ENCODE measurements at places on chromosomes 1 and 21.

- no peak for DNase-seq
These were observed 90.7 kb downstream of the ST6GALNAC5 start for GRCh38 chr1:76957961-76958360.

DNA sequence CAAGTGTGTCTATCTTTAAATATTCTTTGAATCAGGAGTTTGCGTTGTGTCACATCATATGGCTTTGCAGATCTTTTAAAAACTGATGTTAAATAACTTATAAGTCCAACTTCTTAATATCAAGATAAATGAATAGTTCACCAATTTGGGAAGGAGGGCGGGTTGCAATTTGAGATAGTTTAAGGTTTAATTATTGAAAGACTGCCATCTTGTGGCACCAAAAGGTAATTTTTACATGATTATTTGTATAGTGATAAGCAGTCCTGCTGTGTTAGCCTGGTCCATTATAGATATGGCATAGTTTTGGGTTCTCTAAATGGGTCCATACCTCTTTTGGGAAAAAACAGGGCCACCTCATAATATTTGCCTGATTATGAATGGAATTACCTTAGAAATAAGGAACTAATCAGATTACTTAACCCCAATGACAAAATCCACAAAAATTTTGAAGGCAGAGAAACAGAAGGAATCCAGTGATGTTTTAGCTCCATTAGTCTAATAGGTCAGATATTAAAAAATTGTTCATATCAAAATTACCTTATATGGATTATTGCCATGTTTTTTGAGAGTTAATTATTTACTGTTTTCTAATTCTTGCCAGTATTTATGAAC, 64.3 kb downstream of the PRKAA2 start:
- DNase-seq = no peak

DNA sequence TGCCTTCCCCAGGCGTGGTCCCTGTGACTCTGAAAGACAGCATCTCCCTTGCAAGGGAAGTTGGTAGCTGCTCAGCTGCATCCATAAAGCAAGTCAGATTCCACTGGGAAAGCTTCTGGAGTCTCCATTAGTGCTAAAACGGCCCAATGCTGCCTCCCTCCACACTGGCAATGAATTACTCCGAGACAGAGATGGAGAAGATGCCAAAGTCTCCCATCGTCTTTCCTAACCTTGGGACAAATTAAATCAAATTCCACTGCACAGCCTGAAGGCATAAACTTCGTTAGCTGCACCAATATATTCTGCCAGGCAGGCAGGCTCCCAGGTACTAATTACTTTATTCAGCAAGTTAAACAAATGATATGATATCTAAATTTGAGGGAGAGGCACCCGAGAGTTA, 106.3 kb upstream of the GJB5 start:
- DNase-seq = no peak

DNA sequence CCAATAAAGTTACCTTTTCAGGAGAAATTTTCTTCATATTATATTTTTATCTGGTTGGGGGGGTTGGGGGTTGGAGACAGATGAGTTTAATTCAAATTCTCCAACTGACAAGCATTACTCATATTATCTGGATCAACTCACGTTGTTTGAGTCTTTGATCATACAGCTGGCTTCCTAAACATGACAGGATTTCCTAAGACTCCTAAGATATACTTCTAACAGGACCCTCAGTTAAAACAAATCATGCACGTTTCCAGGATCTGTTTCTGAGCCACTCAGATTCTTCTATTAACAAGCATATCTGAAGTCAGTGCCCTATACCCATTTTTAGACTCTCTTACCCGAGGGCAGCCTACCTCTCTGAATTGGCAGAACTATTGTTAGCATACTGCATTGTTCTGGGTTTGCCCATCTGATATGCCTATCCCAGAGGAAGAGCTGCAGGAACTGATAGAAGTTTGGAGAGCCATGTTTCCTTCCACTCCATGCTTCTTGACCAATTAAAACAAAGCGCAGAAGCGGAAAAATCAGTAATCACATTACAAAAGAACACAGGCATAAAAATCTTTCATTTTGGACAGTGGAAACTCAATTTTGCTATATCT, 653.9 kb downstream of the LTN1 start:
- DNase-seq = no peak

GRCh38 chr1:40808909-40809308, 25.3 kb downstream of the KCNQ4 start:
- DNase-seq = no peak

DNA sequence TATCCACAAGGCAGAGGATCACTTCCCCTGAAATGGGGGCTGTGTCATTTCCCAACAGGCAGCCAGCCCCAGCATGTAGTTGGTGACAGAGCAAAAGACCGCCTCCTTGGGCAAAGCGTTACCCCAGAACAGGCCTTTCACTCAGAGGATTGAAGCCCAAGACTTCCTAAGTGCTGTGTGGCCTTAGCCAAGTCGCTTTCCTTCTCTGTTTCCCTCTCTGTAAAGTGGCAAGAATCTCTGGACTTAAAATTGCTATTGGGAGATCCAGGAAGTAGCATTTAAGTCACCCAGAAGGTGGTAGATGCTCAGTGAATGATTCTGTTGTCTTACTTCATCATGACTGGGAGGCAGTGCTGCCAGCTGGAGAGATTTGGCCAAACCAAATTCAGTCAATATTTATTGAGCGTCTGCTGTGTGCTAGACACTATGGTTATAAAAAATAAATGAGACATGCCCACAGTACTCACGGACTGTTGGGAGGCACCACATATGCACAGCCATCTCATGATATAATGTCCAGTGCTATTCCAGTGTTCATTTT, 35.3 kb downstream of the NIPAL3 start:
- no peak for DNase-seq

DNA sequence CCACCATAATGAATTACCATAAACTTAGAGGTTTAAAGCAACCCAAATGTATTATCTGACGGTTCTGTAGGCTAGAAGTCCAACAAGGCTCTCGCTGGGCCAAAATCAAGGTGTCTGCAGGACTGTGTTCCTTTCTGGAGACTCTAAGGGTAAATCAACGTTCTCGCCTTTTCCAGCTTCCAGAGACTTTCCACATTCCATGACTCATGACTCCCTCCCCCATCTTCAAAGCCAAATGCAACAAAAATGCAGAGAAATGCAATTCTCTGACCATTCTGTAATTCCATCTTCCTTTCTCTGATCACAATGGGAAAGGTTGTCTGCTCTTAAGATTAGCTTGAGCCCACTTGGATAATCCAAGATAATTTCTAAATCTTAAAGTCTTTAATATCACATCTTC, 287.1 kb downstream of the LTN1 start:
- DNase-seq = no peak

GRCh38 chr1:224124220-224124619, 10.3 kb downstream of the FBXO28 start:
- no peak for DNase-seq

- no peak for DNase-seq
These were observed 11.9 kb downstream of the LRRC3 start for GRCh38 chr21:44466996-44467858.

DNA sequence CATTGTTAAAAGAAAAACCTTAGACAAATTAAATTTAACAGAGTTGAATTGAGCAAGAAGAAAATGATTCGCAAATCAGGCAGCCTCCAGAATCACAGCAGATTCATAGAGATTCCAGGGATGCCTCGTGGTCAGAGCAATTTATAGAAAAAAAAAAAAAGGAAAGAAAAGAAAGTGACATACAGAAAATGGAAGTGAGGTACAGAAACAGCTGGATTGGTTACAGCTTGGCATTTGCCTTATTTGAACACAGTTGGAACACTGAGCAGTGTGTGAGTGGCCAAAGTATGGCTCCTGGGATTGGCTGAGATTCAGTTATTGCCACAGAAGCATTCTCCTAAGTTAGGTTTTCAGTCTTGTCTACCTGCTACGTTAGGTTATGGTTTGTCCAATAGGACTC, 9.1 kb upstream of the C21orf91 start:
- DNase-seq = no peak

DNA sequence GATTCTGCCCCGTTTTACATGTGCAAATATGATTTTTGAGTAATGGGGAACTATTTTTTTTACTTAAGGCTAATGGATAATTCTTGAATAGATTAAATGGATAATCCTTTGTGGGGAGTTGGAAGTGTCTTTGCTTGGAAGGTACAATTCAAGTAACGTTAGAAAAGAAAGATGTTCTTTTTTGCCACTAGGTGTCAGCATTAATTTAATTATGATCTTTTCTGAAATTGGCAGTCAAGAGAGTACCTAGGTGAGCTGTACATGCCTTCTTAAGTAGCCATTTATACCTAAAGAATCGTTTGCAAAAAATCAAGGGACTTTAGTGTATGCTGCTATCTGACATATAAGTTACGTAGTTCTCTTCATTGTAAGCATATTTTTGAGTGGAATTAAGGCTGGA, 2.2 kb downstream of the FBXO28 start:
- no peak for DNase-seq

- no peak for DNase-seq
These were observed 33.6 kb downstream of the RNASEL start for GRCh38 chr1:182555493-182555892.

- DNase-seq = no peak
These were observed 108.8 kb downstream of the TNFSF18 start for GRCh38 chr1:172941945-172942344.

- DNase-seq = no peak
These were observed 37.0 kb upstream of the MPC2 start for GRCh38 chr1:167973832-167974231.

DNA sequence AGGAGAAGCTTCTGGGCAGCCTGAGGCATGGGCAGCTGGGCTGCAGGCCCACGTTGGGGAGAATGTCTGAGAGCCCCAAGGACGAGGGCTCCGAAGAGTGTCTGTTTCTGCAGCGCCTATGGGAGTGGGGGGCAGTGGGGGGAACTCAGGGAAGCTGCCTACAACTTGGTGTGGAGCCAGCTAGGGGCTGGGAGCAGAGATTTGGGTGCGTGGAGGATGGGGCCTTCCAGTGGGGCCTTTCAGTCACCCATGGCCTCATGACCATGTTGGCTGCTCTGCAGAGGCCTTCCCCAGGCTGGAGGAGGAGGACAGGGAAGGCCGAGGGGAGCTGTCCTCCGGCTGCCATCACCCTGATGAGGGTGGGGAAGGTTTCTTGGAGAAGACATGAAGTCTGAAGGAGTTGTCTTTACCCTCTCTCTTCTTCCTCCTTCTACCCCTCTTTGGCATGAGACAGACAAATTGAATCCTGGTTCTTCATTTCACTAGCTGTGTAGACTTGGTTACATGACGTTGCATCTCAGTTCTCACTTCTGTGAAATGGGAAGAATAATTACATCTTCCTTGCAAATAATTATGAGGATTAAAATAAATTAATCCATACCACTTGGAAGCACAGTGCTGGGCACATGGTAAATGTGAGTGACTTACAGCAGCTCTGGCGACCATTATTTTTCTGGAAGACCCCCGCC, 8.3 kb downstream of the PPFIA4 start:
- DNase-seq = no peak

DNA sequence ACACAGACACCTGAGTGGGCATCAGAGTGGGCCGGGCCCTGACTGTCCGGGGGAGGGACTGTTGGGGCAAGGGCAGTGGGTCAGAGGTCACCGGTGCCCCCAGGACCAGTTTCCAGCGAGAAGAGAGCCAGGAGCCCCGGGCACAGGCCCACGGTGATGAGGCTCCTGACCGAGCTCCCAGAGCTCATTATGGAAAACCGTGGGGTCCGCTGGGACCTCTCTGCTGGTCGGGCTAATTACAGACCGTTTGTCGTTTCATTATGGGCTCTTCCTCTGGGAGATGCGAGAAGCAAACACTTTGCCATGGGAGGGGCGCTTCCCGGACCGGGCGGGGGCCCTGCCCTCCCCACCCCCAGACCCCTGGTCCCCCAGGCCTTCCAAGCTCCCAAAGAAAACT, 12.0 kb upstream of the TTLL10 start:
- DNase-seq = no peak

GRCh38 chr1:201305815-201306214, 22.5 kb downstream of the PKP1 start:
- DNase-seq = no peak

DNA sequence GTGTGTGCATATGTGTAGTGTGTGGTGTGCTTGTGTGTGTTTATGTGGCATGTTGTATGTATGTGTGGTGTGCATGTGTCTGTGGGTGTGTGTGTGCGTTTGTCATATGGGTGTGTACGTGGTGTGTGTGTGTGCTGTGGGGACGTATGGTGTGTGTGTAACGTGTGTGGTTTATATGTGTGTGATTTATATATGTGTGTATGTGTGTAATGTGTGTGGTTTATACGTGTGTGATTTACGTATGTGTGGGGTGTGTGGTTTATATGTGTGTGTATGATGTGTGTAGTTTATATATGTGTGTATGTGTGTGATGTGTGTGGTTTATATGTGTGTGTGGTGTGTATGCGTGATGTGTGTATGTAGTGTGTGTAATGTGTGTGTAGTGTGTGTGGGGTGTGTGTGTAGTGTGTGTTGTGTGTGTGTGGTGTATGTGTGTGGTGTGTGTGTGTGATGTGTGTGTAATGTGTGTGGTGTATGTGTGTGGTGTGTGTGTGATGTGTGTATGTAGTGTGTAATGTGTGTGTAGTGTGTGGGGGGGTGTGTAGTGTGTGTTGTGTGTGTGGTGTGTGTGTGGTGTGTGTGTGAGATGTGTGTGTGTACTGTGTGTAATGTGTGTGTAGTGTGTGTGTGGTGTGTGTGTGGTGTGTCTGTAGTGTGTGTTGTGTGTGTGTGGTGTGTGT, 32.3 kb upstream of the ADARB1 start:
- no peak for DNase-seq

- no peak for DNase-seq
These were observed 37.8 kb upstream of the CCSAP start for GRCh38 chr1:229380536-229381160.

- peak; percentile 39 for DNase-seq
These were observed 9.8 kb upstream of the TSPAN2 start for GRCh38 chr1:115098979-115099692.

DNA sequence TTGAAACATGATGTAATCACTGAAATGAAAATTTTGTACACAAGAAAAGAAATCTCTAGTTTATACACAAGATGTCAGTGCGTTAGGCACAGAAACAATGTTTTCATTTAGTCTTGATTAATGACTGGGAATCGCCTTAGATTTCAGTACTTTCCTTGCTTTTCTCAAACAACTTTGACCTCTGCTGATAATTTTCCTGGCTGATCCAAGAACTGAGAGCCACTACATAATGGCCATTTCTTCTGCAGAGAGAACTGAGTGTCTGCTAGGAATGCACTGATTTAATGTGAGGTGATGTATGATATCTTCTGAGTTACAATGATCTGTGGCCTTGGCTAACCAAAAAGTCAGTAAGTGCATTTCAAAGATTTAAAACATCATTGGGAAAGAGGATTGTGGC, 308.1 kb downstream of the CTH start:
- no peak for DNase-seq

- DNase-seq = no peak
These were observed 90.5 kb downstream of the LIPI start for GRCh38 chr21:14120091-14120734.

DNA sequence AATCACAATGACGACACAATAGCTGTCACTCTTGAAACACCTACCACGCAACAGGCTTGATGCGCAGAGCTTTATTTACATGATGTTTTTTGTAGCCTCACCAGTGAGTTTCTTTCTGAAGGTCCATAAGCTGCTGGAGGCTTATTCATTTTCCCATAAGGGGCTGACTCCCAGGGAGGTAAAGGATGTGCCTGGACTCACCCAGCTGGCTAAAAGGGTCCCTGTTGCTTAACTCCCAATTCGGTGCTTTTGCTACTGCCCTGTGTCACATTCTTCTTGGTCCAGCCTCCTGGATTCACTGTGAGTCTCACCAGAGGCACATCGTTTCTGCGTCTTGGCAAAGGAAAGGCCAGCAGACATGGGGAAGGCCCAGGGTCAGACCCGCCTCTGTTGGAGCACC, 44.6 kb upstream of the OLIG2 start:
- no peak for DNase-seq
